ENCODE measurements at places on chromosomes 7 and 10.
A peak's percentile ranks its signal among the peaks of the same experiment; 100 is the strongest.

- no peak for DNase-seq
Observed at GRCh38 chr7:84624527-84624926, 429.9 kb upstream of the SEMA3A start.

DNA sequence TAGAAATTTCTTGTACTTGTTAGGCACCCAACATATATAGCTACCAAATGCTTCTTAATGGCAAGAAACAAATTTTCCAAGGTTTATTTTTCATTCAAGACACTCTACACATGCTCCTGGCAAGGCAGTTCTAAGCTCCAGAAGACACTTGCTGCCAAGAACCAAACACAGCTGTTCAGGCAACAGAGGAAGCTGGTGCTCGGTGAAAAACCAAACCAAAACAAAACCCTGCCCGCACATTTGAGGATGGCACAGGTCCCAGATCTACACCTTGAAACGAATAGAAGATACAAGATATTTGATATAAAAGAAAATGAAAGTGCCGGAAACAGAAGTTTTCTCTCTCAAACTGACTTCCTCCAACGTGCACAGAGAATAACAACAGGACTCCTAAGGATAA is 4.9 kb upstream of the DNTT start:
- DNase-seq, result no peak

- DNase-seq, result no peak
Observed at GRCh38 chr10:126585249-126586017, 85.1 kb downstream of the C10orf90 start.

- DNase-seq, result no peak
Observed at GRCh38 chr10:131206111-131206995, 105.2 kb downstream of the TCERG1L start.

GRCh38 chr7:28581351-28581750 is 169.0 kb downstream of the CREB5 start:
- no peak for DNase-seq

DNA sequence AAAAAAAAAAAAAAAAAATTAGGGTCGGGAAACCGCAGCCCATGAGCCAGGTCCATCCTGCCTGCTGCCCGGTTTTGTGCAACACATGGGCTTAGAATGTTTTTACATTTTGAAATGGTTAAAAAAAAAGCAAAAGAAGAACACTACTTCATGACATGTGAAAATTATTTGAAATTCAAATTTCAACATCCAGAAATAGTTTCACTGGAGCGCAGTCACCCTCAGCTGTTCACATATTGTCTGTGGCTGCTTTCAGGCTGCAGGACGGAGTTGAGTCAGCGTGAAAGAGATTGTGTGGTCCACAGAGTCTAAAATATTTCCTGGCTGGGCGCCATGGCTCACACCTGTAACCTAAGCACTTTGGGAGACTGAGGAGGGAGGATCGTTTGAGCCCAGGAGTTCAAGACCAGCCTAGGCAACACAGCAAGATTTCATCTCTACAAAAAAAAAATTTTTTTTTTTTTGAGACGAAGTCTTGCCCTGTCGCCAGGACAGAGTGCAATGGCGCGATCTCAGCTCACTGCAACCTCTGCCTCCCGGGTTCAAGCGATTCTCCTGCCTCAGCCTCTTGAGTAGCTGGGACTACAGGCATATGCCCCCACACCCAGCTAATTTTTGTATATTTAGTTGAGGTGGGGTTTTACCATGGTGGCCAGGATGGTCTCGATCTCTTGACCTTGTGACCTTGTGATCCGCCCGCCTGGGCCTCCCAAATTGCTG is 63.9 kb upstream of the ECHDC3 start:
- DNase-seq, result no peak

GRCh38 chr10:77158666-77159065 is 478.9 kb downstream of the KCNMA1 start:
- DNase-seq, result no peak

DNA sequence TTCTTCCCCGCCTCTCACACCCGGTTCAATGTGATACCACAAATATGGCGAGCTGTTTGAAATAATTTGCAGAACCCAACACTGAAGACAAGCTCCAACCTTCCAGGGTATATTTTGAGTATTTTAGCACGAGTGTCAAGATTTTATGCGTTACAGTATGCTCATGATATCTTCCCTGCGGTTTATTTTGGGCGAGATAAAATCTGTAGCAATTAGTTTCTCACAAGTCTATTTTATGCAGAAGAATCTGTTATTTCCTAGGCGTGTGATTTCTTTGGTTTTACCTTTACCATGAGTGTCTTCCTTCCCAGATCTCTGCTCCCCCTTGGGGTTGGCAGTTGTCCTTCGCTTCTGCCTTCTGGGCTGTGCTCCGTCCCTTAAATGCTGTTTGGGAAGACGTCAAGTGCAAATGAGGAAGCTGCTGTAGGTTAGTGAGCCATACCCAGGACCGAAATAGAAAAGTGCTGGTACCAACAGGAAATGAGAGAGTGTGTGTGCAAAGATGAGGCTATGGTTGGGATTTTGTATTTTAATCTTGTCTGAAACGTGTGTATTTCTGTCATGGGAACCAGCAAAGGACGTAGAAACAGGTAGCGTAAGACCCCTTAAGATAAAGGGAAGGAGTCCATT is 299.8 kb downstream of the KLF6 start:
- no peak for DNase-seq

DNA sequence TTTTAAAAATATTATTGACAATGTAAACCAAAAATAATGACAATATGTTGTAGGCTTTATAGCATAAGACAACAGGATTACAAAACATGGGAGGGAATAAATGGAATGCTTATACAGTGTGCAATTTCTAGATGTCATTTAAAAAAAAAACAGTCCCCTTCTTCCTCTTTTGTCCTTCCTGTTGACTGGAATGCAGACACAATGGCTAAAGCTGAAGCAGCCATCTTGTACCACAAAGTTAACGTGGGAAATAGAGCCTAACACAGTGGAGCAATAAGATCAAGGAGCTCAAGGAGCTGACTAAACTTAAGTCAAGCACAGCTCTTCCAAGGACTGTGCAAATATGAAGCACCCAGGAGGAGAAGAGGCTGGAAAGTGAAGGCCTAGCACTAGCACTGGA is 208.1 kb downstream of the ARHGAP12 start:
- no peak for DNase-seq

DNA sequence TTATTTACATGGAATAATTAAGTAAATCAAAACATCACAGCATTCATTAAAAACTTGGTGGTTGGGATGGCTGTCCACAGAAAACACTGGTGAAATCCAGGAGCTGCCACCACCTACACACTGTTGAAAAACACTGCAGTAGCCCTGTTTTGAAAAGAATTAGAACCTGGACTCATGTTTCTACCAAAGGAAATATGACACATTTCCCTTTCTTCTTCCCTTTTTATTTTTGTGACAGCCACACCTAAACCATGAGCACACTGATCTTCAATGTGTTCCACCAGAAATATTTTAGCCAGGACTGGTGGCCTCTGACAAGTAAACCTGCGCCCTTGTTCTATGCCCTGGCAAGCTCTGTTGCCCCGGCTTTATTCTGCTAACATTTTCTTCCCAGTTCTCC is 3.3 kb downstream of the TMEM140 start:
- no peak for DNase-seq

DNA sequence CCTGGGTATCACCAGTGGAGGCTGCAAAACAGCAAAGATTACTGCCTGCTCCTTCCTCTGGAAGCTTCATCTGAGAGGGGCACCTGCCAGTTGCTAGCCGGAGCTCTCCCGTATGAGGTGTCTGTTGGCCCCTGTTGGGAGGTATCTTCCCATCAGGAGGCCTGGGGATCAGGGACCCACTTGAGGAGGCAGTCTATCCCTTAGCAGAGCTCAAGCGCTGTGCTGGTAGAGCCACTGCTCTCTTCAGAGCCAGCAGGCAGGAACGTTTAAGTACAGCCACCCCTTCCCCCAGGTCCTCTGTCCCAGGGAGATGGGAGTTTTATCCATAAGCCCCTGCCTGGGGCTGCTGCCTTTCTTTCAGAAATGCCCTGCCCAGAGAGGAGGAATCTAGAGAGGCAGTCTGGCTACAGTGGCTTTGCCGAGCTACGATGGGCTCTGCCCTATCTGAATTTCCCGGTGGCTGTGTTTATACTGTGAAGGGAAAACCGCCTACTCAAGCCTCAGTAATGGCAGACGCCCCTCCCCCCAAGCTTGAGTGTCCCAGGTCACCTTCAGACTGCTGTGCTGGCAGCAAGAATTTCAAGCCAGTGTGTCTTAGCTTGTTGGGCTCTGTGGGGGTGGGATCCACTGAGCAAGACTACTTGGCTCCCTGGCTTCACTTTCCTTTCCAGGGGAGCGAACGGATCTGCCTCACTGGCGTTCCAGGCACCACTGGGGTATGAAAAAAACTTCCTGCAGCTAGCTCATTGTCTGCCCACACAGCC is 19.6 kb downstream of the SEMA3E start:
- no peak for DNase-seq

- DNase-seq, result no peak
Observed at GRCh38 chr10:60237977-60238758, 151.5 kb downstream of the ANK3 start.

GRCh38 chr7:47786557-47787248 is 161.6 kb downstream of the PKD1L1 start:
- peak; percentile 32 for DNase-seq

DNA sequence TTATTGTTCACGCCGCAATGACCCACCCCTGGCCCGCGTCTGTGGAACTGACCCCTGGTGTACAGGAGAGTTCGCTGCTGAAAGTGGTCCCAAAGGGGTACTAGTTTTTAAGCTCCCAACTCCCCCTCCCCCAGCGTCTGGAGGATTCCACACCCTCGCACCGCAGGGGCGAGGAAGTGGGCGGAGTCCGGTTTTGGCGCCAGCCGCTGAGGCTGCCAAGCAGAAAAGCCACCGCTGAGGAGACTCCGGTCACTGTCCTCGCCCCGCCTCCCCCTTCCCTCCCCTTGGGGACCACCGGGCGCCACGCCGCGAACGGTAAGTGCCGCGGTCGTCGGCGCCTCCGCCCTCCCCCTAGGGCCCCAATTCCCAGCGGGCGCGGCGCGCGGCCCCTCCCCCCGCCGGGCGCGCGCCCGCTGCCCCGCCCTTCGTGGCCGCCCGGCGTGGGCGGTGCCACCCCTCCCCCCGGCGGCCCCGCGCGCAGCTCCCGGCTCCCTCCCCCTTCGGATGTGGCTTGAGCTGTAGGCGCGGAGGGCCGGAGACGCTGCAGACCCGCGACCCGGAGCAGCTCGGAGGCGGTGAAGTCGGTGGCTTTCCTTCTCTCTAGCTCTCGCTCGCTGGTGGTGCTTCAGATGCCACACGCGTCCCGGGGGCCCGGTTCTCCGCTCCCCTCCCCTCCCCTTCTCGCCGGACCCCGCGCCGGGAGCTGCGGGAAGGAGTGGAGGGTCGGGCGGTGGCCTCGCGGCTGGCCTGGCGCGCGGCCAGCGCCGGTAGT is at the start of gene CBX3:
CBX3 (plus strand) TSS at position 499 of the 772 bp plus-strand sequence. CDS start 1,254 bp downstream, outside the sequence.
- peak; percentile 53 for DNase-seq

- DNase-seq, result no peak
Observed at GRCh38 chr7:79241288-79242060, 212.0 kb downstream of the MAGI2 start.

- DNase-seq, result no peak
Observed at GRCh38 chr7:23356726-23357125, 57.6 kb downstream of the MALSU1 start.

- no peak for DNase-seq
Observed at GRCh38 chr10:49778197-49778596, 16.1 kb upstream of the OGDHL start.

DNA sequence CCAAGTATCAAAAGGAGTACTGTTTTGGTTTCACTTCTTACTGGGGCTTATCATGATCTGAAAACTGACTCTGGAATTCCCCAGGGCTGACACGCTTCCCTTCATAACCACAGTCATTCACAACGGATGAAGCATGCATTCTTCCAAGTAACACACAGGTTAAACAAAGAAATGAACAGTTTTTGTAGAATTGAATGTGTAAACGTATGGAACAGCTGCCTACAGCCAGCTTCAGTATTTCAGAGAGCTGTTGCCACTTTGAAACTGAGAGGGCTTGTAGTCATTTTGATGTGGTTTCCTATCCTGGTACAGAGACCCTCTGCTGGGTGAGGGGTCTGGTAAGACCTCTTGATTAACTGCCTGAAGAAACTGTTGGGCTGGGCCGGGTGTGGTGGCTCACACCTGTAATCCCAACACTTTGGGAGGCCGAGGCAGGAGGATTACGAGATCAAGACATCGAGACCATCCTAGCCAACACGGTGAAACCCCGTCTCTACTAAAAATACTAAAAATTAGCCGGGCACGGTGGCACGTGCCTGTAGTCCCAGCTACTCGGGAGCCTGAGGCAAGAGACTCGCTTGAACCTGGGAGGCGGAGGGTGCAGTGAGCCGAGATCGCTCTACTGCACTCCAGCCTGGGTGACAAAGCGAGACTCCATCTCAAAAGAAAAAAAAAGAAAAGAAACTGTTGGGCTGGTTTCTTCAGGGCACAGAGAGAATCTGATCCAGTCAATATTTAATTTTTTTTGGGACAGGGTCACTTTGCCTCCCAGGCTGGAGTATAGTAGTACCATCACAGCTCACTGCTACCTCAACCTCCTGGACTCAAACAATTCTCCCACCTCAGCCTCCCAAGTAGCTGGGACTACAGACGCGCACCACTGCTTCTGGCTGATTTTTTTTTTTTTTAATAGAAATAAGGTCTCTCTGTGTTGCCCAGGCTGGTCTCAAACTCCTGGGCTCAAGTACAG is 4.7 kb downstream of the NFE2L3 start:
- DNase-seq, result no peak

DNA sequence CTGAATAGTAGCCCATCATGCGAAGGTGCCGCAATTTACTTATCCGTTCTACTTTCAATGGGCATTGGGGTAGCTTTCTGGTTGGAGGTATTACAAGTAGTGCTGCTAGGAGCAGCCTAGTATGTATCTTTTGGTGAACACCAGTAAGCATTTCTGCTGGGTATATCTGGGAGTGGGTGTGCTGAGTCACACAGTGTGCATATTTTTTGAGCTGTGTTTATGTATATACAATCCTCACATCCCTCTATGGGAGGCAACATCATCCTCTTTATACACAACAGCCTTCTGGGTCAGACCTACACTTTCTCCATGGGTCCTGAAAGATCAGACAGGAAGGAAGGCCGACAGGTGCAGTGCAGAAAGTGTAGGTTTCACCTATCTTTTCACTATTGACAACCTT is 36.3 kb downstream of the PYROXD2 start:
- DNase-seq, result no peak

- peak; percentile 18 for DNase-seq
Observed at GRCh38 chr7:27185854-27186667, 1.0 kb upstream of the HOXA11 start.

- DNase-seq, result no peak
Observed at GRCh38 chr7:141356161-141356560, 195.0 kb upstream of the AGK start.

All from omental fat pad (tissue), 4 donors.